AG08395 (cell line): ENCODE measurements at places on chromosomes 2 and 18.

- peak; percentile 93 for DNase-seq
These were observed at the start of gene SH3BP4 for GRCh38 chr2:234951664-234952269. SH3BP4 (plus strand) TSS chr2:234952017; CDS start chr2:235035003, 82,986 bp downstream.

DNA sequence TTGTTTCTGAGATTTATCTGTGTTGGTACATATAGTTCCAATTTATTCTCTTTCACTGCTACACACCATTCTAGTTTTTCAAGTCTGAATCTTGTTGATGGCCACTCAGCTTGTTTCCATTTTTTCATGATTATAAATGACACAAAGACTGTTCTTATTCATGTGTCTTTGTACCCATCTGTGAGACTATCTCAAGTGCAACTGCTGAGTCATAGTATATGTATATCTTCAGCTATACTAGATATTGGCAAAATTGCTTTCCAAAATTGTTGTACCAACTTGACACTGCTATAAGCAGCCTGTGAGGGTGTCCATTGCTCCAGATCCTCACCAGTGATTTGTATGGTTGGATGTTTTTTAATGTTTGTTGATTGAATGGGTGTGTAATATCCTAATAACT, 37.2 kb upstream of the RTN4 start:
- no peak for DNase-seq

- DNase-seq: no peak
These were observed 174.3 kb downstream of the ZNF521 start for GRCh38 chr18:25177631-25178030.

DNA sequence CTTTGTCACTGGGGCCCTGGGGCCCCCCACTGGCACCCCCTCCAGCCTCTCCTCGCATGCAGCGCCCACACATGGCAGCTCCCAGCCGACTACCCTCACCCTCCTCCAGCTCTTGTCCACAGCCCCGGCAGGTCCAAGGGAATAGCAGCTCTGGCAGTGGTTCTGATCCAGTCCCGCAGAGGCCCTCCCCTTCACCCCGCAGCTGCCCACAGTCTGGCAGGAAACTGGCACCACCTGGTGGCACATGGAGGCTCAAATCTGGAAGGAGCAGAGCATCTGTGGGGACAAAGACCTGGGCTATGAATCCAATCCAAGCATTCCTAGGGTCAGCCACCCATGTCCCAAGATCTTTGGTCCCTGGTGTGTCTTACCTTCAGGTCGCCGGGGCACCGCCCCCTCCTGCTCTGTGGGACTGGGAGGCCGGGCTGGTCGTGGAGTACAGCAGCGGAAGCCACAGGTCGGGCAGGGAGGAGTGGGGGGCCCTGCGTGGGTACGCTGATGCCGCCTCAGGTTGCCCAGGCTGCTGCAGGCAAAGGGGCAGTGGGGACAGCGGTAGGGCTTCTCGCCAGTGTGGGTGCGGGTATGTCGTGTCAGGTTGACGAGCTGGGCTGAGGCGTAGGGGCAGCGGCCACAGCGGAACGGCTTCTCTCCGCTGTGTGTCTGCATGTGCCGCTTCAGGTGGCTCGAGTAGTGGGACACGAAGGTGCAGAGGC, 2.3 kb downstream of the ZNF513 start:
- no peak for DNase-seq

DNA sequence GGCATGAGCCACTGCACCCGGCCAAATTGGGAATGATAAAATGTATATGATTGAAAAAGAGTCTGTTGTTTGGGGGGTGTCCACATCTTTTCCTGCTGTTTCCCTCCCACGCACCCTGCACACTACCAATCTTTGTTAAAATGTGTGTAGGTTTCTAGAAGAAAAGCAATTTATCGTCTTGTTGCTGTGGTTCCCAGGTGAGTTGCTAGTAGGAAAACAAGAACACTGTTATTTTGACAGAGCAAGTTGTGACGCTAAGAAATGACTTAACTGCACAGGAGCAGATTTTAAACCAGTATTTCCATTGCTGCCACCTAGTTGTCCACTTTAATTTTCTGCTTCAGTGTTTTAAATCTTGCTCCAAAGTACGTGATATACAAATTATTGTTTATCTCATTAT, 21.0 kb upstream of the USP14 start:
- no peak for DNase-seq

DNA sequence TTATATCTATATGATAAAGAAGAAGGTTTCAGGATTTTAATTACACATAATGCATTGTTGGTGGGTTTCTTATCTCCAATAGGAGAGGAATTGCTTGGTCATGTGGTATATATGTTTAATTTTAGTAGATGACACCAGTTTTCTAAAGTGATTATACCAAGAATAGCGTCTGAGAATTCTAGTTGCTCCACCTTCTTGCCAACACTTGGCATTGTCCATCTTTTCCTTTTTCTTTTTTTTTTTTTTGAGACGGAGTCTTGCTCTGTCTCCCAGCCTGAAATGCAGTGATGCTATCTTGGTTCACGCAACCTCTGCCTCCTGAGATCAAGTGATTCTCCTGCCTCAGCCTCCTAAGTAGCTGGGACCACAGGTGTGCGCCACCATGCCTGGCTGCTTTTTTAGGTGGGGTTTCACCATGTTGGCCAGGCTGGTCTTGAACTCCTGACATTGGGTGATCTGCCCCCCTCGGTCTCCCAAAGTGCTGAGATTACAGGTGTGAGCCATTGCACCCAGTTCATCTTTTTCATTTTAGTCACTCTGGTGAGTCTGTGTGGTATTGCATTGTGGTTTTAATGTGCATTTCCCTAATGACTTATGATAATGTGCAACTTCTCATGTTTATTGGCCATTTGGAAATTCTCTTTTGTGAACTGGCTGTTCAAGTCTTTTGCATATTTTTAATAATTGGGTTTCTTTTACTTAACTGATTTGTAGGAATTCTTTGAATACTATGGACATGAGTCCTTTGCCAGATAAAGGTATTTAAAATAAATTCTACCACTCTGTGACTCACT, 37.3 kb upstream of the ZNF512 start:
- DNase-seq: no peak

GRCh38 chr2:40470822-40471813, 19.2 kb upstream of the SLC8A1 start:
- DNase-seq: no peak

- DNase-seq: no peak
These were observed 14.9 kb downstream of the RBMS1 start for GRCh38 chr2:160478660-160479059.

- DNase-seq: no peak
These were observed 96.5 kb upstream of the BOD1L2 start for GRCh38 chr18:57050310-57050949.

DNA sequence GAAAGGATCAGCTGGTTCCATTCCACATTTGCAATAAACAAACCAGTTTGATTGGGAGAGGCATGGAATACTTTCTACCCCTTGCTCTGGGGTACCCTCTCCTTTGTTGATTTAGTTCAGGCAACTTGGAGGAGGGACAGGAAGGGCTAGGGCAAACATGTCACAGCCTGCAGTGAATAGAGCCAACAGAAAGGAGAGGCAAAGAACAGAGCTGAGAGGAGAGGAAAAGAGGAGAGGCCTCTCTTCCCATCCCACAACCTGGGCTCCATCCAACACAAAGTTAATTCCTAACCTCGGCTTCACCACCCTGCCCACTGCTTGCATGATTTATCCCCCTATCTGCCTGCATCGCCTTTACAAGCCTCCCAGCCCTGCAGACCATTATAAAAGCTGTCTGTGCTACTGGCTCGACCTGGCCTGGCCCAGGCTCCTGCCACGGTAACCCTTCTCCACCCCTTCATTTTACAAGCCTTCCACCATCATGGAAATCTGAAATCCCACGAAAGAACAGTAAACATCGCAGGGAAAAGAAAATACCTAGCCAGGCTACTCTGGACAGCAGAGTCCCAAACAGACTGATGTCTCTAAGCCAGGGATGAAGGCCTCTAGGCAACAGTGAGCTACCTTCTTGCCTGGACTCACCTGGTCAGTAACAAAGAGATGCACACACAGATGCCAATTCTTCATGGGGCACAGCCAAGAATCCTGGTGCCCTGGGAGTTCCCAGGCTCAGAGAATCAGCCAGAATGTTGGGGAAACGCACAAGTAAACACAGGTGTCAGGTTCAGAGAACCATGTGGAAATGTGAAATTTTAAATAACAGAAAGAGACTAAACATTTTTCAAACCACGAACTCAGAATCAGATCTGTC, 43.6 kb downstream of the NHEJ1 start:
- no peak for DNase-seq

DNA sequence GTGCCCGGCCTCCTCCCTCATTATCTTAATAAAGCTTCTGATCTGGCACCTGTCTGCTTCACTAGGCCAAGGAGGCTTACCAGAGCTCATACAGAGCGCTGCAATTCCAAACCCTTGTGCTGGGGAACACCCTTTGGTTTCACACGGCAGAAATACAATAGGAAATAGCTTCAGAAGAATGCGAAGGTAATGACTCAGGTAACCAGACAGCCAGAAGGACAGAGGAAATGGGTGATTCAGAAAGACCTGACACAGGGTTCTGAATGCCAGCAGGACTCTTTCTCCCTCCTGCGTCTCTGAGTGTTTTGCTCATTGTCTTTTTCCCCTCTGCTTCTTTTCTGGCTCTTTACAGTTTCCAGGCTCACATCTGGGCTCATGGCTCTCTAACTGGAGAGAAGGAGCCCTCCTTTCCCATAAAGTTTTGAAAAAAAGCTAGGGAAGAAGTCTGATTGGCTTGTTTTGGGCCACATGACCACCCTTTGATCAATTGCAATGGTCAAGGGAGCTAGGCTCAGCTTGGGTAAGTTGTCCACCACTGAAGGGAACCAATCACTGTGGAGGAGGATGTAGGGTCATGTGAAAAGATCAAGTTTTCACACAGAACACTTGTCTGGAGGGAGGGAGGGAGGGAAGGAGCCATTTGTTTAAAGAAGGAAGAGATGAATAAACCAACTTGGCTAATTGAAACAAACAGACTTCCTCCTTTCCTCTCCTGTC, 90.5 kb upstream of the UPP2 start:
- no peak for DNase-seq
